NCI-H2227 treated with DMSO at 0.1 percent for 48 hours (cell line): ENCODE measurements at places on chromosomes 11 and 22.
A peak's percentile ranks its signal among the peaks of the same experiment; 100 is the strongest.

DNA sequence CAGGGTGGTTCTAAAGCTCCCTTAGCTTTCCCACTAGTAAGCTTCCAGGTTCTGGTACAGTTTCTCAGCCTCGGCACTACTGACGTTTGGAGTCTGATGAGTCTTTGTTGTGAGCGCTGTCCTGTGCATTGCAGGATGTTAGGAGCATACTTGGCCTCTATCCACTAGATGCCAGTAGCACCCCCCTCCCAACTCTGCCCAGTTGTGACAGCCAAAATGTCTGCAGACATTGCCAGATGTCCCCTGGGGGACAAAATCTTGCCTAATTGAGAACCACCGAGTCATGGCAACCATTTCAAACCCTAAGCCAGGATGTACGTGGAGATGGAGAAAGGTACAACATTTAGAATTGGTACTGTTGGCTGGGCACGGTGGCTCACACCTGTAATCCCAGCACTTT lies 68.7 kb downstream of the PTPRJ start:
- DNase-seq = no peak

DNA sequence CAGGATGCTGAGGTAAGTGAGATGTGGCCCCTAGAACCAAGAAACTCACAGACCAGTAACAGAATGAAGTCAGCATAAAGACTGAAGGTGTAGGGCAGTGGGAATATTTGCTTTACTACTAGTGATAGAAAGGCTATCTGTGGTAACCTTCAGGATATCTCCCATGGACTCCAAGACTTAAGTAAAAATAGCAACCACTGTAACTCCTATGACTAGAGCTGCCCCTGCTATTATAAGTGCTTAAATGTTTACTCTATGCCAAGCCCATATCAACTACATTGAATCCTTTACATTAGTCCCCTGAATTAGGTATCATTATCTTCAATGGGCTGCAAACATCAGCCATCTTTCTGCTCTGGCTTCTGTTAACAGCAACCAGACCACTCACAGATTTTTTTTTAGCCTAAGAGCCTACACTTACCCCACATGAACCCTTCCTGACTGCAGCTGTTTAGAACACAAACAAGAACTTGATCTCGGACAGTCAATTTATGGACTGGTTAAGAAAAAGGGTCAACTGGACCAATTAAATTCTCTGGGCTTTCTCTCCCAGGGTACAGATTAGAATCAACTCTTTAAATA lies 335.1 kb upstream of the API5 start:
- no peak for DNase-seq

- DNase-seq = no peak
Measured at GRCh38 chr11:63639199-63639832, 25.1 kb upstream of the PLAAT3 start.

- no peak for DNase-seq
Measured at GRCh38 chr11:1260023-1260501, 37.2 kb downstream of the MUC5B start.

GRCh38 chr11:118170231-118170630 lies 6.2 kb downstream of the SCN2B start:
- no peak for DNase-seq

DNA sequence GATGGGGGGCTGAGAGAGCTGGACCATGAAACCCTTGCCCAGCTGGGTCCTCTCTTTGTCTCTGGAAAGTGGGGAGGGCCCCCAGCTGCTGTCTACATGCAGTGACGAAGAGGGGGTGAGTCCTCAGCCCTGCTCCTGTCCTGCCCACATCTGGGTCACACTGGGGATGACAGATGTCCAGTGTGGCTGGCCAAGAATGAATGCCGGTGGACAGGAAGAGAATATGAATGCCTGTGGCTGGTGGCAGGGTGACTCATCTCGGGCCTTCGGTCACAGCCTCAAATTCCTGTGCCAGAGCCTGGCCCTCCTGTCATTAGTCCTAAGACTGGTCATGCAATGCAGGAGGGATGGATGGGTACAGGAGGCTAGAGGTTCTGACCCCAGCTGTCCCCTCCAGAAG lies 2.2 kb upstream of the PNPLA3 start:
- DNase-seq = no peak

DNA sequence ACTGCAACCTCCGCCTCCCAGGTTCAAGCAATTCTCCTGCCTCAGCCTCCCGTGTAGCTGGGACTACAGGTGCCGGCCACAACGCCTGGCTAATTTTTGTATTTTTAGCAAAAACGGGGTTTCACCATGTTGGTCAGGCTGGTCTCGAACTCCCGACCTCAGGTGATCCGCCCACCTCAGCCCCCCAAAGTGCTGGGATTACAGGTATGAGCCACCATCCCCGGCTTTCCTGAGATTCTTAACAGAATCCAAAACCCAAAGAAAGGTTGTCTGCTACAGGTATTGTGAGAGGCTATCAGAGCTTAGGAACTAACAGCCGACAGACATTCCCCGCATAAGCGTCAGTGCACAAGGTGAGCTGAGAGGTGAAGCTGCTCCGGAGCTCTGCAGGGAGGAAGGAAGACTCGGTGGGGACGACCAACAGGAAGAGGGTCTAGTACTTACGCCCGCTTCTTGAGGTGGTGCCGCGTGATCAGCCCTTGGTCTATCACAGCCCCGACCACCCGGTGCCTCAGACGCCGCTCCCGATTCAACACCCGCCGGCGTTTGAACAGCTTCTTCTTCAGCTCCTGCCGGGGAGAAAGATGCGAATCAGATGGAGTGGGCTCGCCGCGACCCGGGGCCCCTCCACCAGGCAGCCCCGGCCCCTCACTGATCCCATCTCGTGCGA lies 470 bp downstream of the C11orf98 start:
- peak; percentile 93 for DNase-seq

GRCh38 chr11:79431535-79431934 lies 9.3 kb downstream of the TENM4 start:
- no peak for DNase-seq

DNA sequence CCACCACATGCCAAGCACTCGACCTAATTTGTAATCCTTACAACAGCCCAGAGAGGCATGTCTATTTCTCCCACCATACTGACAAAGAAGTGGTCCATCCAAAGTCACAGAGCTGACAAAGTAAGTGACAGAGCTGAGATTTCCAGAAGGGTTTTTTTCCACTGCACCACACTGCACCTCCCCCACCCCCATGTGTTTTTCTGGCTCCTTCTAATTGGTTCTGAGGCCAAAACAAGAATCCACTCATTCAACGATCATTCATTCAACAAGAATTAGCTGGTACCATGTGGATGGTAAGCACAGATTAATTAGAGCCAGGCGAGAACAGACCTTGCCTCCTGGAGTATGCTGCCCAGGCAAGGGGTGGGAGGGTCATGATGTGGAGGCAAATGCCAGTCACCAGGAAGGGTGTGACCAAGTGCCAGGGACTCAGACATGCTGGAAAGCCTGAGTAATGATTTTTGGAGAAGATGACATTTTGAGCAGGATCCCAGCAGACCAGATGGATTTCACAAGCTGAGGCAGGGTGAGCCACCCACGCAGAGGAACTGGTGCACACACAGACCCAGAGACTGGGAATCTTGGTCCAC lies 14.9 kb upstream of the PRG2 start:
- DNase-seq = no peak

GRCh38 chr11:43918662-43919061 lies 23.8 kb upstream of the C11orf96 start:
- DNase-seq = no peak

DNA sequence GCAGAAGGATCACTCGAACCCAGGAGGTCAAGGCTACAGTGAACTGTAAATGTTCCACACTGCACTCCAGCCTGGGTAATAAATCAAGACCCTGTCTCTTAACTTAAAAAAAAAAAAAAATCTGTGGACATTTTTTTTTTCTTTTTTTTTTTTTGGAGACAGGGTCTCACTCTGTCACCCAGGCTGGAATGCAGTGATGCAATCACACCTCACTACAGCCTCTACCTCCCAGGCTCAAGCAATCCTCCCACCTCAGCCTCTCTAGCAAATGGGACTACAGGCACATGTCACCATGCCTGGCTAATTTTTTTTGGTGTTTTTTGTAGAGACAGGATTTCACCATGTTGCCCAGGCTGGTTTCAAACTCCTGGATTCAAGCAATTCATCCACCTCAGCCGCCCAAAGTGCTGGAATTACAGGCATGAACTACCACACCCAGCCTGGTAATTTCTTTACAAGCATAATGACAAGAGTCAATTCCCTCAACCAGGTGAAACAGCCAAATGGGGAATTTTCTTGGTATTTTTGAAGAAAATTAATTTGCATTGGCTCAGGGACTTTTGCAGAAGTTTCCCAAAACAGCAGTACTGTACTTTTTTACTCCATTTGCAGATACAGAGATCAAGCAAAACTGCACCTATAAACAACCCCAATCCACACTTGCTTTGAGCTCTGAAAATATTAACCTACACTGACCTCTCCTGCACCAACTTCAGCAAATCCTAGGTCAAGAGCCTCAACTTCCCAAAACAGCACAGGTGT lies 44.0 kb downstream of the MRTFA start:
- DNase-seq = no peak

DNA sequence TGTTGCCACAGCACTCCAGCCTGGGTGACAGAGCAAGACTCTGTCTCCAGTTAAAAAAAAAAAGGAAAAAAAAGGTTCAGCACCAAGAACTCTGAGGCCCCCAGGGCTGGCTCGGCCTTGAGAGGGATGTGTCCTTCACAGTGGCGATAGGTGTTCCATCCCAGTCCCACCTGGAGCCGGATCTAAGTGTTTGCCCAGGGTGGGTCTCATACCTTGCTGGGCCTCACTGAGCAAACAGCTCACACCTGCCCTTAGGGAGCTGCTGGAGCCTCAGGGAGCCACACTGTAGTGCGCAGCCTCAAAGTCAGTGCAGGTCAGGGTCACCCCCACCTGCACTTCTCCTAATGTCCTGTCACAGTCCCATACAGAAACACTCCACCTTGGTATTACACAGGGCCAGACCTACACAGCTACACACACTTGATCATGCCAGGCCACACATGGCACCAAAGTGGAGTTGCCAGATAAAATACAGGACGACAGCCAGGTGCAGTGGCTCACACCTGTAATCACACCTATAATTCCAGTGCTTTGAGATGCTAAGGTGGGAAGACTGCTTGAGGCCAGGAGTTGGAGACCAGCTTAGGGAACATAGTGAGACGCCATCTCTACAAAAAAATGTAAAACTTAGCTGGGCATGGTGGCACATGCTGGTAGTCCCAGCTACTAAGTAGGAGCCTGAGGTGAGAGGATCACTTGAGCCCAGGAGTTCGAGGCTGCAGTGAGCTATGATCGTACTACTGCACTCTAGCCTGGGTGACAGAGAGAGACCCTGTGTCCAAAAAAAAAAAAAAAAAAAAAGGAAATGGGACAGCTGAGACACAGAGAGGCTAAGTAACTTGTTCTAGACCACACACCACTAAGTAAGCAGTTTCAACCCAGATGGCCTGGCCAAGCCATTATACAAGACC lies 7.3 kb downstream of the STARD10 start:
- no peak for DNase-seq

DNA sequence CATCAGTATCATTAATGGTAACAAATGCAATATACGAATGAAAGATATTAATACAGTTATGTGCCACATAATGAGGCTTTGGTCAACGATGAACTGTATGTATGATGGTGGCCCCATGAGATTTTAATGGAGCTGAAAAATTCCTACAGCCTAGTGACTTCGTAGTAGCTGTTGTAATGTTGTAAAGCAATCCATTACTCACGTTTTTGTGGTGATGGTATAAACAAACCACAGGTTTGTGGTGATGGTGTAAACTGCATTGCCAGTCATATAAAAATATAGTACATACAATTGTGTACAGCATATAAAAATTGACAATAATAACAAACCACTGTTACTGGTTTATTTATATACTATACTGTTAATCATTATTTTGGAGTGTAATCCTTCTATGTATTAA lies 27.4 kb upstream of the GRIA4 start:
- DNase-seq = no peak

- no peak for DNase-seq
Measured at GRCh38 chr11:131802440-131803115, 432.2 kb downstream of the NTM start.

DNA sequence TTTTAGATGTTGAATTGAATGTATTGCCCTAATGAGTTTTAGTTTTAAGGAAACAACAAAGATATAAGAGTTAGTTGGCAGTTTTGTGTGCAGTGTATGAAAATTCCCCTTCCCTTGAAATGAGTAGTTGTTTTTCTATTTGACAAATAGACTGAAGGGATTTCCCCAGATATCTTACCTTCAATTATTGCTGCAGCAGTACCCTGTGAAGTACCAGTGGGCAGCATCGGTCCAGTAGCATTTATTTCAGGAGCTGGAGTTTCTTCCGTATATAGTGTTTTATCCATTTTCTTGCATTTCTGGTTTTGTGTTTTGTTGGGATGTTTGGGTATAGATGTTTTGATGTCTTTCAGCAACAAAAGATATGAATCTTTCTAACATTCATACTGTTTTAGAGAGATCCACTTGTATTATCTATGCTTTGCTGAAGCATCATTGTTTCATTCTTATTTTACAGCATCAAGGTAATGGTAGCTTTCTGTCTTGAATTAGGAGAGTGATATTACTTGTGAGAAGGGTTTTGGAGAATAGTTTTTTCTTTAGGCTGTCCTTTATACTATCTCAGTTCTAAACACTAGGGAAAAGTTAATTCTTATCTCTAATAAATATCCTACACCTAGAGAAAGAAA lies 7.4 kb downstream of the KMT2A start:
- no peak for DNase-seq

DNA sequence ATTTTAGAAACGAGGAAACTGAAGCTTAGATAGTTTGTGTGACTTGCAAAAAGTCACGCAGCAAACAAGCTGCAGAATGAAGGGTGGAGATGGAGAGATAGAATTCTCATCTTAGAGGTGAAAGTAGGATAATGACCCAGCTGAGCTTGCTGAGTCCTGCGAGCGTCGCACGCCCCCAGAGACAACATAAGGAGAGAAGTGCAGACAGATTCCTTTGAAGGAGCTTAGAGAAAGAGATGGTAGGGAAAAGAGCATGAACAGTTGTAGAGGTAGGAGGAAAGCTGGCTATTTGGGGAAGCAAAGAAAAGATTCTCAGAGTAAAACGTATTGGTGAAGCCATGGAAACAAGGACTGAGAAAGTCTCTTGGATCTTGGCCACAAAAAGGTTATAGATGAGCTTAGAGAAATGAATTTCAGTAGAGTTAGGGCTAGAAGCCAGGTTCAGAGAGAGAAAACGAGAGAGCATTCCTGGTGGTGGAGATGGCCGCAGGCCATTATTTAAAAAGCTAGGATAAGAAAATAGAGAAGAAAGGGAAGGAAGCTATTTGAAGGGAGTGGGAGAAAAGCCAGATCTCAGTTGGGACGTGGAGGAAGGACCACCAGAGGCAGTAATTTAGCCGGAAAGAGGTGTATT lies 44.8 kb downstream of the FAM83F start:
- no peak for DNase-seq

GRCh38 chr11:111406091-111406490 lies 27.0 kb upstream of the POU2AF1 start:
- no peak for DNase-seq

DNA sequence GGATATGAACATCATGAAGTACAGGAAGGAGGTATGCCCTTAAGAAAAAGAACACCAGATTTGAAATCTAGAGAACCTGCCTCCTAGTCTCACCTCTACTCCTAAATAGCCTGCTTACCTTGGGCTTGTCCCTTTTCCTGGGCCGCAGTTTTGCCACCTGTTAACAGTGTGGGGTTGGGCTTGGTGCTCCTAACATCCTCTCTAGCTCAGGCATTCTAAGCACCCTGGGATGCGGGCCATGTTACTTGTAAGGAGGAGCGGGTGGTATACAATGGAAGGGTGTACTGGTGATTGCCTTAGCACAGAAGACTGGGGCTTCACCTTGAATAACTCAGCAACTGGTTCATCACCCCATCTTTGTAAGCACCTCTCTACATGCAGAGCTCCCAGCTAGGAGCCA lies 48.7 kb downstream of the TIMP3 start:
- no peak for DNase-seq

GRCh38 chr11:37451903-37452302 lies 853.9 kb upstream of the RAG2 start:
- no peak for DNase-seq

- no peak for DNase-seq
Measured at GRCh38 chr11:128462922-128463321, 124.4 kb downstream of the ETS1 start.
